Immature natural killer cell (primary cell): ENCODE measurements at places on chromosomes 12 and 14.

DNA sequence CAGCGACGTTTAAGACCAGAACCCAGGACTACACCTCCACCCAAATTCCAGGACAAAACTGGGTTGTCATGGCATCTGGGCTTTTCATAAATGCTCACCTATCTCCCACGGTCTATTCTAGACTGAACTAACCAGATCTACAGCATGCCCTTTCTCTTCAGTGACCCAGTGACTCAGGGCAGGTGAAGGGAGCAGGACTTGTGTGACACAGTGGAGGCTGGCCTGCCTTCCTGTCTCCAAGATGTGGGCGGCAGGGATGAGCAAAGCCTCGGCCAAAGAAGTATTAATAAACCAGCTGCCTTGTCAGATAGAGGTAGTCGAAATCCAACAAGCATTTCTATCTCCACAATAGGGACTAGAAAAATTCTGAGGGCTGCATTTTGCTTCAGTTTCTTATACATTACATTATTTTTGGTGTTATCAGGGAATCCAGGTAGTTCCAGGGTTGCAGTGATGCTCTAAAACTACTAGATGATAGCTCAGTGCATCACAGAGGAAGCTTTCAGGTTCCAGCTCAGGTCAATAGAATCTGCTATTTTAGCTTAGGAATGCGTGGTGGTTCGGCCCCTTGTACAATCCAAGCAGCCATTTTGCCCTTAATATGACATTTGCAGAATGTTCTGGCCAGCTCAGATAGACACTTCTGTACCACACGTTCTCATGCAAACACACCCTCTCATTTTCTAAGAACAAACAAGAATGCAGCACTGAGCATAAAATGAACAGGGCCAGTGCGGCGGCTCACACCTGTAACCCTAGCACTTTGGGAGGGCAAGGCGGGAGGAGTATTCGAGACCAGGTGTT is 4.2 kb upstream of the GLRX5 start:
- DNase-seq = no peak

DNA sequence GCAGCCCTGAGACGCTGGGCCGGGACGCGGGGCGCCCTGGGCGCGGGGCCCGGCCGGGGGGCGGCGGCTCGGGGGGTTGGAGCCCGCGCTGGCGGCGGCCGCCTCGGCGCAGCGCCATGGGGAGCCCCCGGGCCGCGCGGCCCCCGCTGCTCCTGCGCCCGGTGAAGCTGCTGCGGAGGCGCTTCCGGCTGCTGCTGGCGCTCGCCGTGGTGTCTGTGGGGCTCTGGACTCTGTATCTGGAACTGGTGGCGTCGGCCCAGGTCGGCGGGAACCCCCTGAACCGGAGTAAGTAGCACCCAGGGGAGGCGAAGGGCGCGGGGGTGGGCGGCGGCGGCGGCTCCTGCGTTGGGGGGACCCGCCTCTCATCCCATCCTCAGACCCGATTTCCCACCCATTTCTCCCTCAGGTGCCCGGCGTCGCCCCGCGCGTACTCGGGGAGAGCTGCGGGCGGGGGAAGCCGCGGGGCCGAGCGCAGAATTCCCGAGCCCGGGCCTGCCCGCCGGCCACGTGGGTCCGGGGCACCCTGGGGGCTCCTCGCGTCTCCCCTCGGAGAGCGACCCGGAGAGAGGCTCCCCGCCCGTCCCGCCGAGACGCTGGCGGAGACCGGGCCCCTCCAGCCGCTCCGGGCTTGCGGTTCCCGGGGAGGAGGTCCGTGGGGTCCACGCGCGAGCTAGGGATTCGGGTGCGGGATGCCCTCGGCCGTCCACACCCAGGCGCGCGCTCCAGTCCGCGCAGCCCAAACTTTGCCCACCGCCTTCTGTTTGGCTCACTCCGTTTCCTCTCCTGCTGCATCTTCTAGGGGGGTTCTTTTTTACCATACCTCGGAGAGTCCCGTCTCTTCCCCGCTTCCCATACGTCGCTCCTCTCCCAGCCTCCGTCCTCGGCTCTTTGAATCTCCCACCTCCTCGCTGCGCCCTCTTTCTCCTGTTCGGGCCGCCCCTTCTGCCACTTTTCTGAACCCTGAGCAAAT is 807 bp downstream of the B4GALNT3 start:
- peak; percentile 43 for DNase-seq

DNA sequence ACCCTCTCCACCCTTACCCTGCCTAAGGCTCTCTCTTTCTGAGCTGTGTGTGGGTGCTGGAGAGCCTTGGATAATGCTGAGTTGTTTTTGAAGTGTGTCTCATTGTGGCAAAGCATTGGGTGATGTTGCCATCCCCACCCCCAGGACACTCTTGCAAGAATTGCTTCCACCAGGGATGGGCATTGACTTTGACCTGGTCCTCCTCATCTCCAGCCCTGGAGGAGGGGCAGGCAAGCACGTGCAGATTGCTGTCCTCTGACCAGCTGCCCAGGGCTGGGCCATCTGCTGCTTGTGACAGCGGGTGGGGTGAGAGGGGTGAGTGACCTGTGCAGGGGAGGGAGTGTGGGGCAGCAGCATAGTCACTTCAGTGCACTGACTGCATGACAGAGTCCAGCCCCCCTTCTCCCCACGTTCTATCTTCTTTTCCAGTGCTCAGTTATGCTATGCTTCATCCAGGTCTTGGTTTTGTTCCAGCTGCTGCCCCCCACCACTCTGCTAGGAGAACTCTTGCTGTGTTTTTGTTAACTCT is 26.2 kb downstream of the SUSD6 start:
- no peak for DNase-seq

DNA sequence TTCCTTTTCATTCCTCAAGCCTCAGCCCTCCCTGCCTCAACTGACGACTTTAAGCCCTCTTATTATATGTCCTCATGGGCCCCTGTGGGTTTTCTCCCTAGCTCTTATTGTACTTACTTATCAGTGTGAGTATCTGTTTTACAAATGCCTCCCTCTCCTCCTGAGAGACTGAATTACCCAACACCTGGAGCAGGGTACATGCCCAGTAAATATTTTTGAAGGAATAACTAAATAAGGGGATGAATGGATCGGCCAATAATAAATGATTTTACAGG is 95.8 kb upstream of the SLC35F4 start:
- no peak for DNase-seq

DNA sequence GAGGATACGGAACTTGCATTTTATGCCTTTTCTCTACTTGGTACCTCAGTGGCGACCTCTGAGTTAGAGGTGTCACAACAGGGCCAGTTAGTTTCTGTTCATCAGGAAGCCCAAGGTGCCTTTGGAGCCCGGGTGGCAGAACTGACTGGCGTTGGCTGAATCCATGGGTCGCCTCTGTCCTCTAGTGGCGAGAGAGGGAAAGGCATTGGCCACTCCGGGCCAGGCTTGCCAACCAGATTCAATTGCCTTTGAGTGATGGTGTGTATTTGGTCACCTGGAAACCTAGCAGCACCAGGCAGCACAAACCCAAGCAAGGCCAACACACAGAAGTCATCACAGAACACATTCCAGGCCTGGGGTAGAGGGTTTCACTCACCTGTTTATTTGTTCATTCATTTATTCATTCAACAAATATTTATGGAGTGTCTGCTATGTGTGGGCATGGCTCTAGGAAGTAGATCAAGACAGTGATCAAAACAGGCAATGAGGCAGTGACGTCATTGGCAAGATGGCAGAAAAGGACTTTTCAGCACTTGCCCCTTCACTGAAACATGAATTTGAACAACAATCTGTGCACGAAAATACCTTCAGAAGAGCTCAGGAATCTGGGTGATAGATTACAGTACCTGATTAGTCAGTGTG is 40.5 kb upstream of the KCNA5 start:
- DNase-seq = no peak

GRCh38 chr12:62481843-62482540 is 15.4 kb downstream of the MON2 start:
- DNase-seq = no peak

DNA sequence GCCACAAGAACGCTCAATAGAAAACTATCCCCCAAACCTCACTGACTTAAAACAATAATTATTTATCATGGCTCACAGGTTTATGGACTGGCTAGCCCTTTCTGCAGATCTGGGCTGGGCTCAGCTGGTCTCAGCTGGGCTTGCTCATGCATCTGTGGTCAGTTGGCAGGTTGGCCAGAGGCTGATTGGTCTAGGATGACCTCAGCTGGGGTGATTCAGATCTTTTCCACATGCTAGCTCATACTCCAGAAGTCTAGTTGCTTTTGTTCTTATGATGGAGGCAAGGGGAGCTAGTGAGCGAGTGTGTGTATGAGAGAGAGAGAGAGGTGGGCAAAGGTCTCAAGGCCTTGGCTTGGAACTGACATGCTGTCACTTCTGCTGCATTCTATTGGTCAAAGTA is 181.2 kb upstream of the NRXN3 start:
- no peak for DNase-seq
